ENCODE measurements at places on chromosomes 3 and 15.

DNA sequence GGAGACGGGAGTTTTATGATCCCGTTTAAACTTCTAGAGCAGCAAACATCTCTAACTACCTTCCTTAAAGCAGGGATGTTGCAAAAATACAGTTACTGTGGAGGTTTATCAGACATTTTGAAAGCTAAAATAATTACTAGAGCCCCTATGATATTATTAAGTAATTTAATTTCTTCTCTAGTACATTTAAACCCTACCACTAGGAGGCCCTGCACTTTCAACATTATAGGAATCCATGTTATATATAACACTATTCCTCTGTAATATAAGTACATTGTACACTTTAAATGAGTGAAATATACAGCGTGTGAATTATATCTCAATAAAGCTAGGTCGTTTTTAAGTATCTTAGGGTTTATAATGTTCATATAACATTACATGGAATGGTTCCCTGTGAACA, 11.5 kb downstream of the SETMAR start:
- no peak for DNase-seq

- no peak for DNase-seq
Measured at GRCh38 chr15:75054172-75054897, 30.9 kb downstream of the PPCDC start.

DNA sequence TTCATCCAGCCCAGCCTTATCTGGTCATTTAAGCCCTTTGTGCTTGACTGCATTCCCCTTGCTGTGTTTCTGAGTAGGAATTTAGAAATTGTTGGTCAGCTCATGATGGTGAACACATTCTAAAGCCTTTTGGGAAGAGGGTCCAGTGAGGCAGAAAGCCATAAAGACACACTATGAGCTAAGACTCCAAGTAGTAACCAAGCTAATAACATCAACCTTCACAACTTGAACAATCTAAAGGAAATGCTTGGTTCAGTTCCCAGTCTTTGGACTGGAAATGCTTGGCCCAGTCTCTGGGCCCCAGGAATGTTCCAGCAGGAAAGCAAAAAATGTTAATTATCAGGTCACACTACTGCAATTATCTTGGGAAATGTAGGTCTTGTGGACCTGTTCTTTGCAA, 7.7 kb downstream of the PLSCR1 start:
- no peak for DNase-seq

DNA sequence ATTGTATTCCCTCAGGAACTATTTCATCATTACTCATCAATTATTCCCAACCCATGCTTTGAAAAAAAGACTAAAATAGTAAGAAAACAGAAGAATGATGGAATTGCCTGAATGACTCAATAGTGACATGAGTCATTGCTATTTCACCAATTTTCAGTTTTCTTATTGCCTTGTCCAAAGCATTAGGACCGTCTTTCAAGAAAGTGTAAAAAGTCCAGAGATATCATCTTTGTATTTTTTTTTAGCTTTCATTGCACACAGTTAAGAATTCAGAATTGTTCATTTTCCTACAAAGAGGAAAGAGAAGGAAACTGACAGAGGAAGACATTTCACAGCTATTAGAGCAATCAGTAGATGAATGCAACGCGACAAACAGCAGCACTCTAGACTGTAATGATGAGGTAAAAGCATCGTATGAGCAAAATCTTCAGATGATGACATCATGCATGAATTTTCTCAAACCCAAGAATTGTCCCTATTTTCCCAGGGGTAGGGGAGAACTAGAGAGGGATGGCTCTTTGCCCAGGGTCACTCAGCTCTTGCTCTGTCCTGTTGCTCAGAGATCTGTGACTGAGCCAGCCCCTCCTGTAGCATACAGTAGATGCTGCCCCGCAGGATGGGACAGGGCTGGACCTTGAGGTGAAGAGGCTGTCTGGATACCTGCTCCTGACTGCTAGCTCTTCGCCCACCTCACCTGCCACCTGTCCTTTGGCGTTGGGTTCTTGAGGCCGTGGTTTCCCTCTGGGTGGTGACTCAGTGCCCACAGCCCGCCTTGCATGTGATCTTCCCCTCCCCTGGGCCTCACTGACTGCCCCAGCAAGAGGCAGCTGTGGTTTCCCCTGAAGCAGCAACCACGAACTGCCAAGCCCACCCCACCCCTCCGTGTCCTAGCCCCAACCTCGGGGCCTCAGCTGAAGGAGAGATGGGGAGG, 84.8 kb downstream of the PPCDC start:
- peak; percentile 91 for DNase-seq

DNA sequence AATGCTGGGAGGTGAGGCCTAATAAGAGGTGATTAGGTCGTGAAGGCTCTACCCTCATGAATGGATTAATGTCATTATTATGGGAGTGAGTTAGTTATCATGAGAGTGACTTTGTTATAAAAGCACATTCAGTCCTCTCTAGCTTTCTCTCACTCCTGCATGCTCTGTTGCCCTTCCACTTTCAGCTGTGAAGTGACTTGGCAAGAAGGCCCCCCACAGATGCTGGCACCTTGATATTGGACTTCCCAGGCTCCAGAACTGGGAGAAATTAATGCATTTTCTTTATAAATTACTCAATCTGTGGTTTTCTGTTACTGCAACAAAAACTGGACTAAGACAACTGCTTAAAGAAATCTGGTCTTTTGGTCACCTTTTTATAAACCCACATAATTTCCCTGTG, 144.3 kb downstream of the FBN1 start:
- no peak for DNase-seq

DNA sequence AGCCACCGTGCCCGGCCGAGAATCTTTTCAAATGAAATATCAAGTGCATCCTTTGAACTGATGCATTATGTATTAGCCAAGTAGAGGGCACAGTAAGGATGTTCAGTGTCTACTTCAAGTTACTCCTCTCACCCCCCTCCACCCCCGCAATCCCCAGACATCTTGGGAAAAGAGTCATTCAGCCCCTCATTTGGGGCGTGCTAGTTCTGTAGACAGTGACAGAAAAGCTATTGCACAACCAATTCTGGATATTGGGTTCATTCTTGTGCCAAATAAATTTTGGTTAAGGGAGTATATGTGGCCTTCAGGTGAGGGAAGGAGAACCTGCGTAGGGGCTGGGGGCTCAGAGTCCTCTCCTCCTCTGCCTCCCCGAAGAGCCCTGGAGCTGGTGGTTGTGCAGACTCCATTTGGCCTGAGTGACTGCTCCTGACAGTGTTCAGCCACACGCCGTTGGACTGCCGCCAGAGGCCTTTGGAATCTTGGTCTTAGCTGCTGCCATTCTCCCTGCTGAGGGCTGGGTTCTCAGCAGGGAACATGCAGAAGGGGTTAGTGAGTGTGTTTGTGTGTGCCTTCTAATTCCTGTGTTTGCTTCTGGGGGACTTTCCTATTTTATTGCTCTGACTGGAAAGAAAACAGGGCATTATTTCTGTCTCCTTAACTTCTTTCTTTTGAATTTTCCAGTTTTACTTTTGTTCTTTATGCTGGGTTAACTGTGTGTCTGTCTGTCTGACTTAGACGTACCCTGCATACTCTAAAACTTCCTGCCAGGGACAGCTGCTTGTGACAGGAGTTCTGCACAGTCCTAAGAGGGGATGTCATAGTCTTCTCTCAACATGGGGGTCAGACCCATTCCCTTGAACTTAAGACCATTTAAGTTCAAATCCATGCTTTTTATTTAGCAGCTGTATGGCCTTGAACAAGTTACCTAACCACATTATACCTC, 21.0 kb downstream of the RARB start:
- no peak for DNase-seq

- DNase-seq, result no peak
Measured at GRCh38 chr3:108518895-108519294, 8.5 kb upstream of the MYH15 start.

DNA sequence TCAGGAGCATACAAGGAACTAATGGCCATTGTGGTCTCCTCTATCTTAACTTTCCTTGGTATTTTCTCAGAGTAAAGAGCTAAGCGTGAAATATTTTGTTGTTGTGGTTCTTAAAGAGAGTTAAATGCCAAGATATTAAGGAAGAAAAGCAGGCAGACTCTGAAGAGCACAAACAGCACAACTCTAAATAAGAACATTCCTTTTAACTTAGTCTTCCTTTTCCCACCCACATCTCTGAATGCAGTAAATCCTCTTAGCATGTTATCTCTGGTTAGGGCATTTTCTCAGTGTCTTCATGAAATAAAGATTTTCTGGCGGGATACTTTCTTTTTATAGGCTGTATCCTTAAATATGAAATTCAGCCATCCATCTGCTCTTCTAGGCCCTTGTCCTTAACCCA, 1.5 kb downstream of the GPR87 start:
- DNase-seq, result no peak

DNA sequence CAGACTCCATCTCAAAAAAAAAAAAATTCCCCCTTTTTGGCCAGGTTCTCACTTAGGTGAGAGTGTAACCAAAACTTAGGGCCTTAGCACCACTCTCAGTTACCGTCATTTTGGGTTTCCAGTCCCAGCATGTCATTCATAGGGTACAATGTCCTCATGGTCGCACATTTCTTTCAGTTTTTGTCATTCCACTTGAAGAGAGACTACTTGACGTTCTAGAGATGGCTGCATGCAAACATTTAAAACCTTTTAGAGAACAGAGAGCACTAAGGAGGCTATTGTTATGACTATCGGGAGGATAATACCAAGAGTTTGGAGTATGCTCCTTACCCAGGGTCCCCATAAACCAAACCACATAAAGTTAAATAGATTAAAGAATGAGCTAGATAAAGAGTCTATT, 37.9 kb upstream of the THUMPD3 start:
- DNase-seq, result no peak

GRCh38 chr3:50537421-50538129, 30.0 kb downstream of the C3orf18 start:
- DNase-seq, result no peak

- DNase-seq, result no peak
Measured at GRCh38 chr15:35858707-35859106, 312.7 kb upstream of the DPH6 start.
